ENCODE measurements at places on chromosomes 5 and 9.

GRCh38 chr9:90274725-90275124, 367.9 kb downstream of the DIRAS2 start:
- no peak for DNase-seq

- DNase-seq, result no peak
Measured at GRCh38 chr5:39422036-39422606, 2.7 kb downstream of the DAB2 start.

DNA sequence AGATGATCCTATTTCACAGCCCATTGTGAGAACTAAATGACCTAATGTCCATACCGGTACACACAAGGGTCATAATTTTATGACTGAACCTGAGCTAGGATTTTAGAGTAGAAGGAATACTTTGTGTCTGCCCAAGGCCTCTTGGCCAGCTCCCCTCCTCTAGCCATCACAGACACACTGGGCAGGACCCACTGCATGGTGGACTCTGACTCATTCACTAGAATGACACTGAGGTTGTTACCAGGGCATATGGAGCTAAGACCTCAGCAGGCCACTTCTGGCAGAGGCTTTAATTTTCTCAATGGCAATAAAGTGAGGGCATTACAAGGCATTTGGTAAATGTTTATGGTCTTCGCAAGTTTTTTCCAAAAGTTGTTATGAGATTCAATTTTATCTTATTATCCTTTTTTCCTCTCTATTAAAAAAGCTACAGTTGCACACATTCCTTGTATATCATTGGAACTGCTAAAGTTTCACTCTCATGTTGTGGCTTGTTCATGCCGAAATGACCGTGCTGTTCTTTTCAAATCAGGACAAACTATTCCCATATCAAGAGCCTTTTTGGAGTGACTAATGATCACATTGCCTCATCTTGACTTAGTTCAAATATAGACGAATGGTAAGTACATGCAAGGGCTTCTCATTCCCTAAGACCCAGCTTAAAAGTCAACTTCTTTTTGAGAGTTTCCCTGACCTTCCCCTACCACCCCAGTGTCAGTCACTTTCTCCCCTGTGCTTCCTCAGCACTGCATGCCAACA, 595.7 kb downstream of the ACTL7B start:
- no peak for DNase-seq

DNA sequence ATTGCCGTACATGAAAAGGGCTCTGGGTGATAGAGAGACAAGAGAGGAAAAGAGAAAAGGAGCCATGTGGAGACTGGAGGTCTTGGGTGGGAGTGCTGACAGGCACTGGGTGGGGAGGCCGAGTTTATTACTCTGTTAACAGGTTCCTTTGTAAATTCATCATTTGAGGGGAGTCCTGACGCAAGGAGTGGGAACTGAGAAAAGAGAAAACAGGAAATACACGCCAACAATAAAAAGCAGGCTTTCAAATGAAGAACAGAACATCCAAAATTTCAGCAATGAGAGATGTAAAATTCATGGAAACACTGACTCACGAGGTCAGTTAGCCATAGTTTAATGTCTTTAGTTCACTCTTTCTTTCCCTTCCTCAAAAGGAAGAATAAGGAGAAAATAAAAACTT, 342.8 kb downstream of the TMEM167A start:
- no peak for DNase-seq

DNA sequence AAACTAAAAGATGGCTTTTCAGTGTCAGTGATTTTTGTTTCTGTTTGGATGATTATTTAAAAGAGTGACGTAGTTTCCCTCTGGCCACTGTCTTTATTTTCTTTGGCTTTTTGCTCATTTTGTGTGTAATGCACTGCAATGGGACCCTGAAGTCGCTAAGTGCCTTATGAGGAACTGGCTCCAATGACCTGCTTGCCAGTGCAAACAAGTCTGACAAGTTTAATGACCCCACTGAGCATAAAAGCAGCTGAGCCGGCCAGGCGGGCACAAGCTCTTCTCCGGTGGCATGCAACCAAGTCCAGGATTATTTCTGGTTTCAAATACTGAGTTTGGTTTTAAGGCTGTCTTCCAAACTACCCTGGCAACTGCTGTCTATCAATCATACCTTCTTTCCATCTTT, 15.6 kb upstream of the GNA14 start:
- peak; percentile 25 for DNase-seq

DNA sequence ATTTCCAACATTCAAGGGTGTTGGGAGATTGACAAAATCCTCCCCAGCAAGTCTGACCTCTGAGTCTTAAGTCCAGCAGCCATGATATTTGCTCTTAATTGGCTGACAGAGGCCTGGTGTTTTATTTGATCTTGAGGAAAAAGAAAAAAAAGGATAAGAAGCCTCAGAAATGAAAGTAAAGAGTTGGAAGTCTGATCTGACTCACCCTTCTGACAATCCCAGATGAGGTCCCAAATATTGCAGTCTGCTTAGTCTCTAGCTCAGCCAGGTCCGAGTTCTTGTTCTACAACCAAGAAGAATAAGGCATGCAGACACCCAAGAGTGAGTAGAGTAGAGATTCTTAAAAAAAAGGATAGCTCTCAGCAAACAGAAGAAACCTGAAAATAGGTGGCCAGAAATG, 632.5 kb upstream of the ST8SIA4 start:
- DNase-seq, result no peak

DNA sequence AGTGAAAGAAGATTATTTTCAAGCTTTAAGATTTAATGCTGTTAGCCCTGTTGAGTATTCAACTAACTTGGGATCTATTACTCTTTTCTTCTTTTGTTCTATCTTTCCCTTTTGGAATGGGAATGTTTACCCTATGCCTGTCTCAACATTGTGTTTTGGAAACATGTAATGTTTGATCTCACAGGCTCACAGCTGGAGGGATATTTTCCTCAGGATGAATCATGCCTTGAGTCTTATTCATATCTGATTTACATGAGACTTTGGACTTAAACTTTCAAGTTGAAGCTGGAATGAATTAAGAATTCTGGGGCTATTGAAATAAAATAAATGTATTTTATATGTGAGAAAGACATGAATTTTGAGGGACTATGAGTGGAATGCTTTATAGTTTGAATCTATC, 607.8 kb upstream of the PTGER4 start:
- DNase-seq, result no peak

DNA sequence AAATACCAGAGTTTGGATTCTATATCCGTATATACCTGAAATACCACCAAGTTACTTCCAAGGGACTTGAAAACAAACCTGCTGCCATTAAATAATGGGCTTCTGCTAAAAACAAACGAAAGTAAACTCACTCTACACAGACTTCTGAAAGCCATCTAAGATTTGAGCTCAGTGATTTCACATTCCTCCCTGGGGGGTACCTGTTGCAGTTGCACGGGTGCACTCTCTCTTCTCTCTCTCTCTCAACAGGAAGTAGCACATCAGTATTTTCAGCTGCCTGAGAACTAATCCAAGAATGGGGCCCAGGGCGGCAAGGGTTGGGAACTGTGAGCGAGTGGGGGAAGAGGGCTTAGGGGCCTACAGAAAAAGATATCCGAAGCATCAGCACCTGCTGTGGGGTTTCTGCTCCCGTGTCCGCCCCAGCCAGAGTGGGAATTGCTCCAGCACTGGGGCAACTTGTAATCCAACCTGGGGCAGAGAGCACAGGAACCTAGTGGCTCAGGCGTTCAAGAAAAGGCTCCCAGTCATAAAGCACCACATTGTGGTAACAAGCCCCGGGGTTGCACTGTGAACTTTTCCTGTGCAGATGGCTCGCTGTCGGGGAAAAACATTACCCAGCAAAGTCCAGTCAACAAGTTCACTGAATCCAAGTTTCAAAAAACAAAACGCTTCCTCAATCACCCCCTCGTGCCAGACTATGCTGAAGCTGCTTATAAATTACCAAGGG, 99.8 kb downstream of the EFNA5 start:
- DNase-seq, result no peak

GRCh38 chr9:16370647-16371046, 499.8 kb downstream of the BNC2 start:
- DNase-seq, result no peak

DNA sequence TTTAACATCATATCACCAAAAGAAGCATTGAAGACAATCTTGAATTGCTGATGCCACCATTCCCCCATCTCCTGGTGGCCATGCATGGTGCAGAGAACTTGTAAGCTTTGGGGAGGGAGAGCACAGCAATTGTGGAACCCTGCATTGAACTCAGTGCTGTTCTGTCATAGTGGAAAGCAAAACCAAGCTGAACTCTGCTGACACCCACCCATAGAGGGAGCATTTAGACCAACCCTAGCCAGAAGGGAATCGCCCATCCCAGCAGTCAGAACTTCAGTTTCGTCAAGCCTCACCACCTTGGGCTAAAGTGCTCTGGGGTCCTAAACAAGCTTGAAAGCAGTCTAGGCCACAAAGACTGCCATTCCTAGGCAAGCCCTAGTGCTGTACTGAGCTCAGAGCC, 37.4 kb upstream of the RUSC2 start:
- DNase-seq, result no peak
